Activated CD4-positive, alpha-beta memory T cell treated with anti-CD3 and anti-CD28 coated beads for 36 hours (primary cell): ENCODE measurements at places on chromosomes 4 and X.

- no peak for DNase-seq
Measured at GRCh38 chr4:101153653-101154052, 193.7 kb downstream of the PPP3CA start.

- no peak for DNase-seq
Measured at GRCh38 chrX:72142094-72142793, 10.5 kb upstream of the RTL5 start.

GRCh38 chr4:39353478-39354253 lies 12.5 kb downstream of the RFC1 start:
- DNase-seq, result no peak

- no peak for DNase-seq
Measured at GRCh38 chr4:64144994-64145393, 264.3 kb downstream of the TECRL start.

DNA sequence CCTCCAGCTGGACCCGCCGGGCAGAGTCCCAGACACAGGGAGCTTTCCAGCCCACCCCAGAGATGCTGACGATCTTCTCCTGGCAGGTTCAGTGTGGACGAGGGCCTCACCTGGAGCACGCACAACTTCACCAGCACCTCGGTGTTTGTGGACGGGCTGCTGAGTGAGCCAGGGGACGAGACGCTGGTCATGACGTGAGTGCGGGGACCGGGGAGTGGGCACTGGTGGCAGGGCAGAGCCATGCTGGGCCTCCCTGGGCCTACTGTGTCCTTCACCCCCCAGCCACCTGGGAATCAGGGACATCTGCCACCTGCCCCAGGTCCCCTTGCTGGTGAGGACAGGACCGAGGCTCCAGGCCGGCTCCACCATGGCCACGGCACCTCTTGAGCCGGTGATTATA lies 235.6 kb downstream of the AFAP1 start:
- DNase-seq, result no peak

- no peak for DNase-seq
Measured at GRCh38 chr4:111946800-111947199, 198.5 kb upstream of the FAM241A start.

DNA sequence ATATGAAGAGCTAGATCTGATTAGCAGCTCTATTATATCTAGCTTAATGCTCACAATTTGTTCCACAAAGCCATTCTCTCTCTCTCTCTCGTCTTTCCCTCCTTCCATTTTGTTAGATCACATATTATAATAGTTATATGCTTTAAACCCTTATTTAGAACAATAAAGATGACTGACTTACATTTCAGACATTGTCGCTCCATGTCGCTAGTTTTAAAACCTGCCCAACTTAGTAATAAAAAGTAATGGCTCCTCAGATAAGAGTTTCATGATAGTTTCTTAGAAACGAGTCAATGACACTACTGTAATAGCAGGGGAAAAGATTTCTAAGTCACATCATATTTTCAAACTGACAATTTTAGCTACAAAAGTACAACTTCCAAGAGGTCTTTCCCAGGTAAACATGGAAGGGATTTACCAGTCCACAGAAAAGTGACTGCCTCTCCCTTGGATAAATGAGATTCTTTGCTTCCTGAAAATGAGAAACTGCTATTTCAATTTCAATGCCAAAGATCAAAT lies 38.5 kb upstream of the YTHDC1 start:
- no peak for DNase-seq

DNA sequence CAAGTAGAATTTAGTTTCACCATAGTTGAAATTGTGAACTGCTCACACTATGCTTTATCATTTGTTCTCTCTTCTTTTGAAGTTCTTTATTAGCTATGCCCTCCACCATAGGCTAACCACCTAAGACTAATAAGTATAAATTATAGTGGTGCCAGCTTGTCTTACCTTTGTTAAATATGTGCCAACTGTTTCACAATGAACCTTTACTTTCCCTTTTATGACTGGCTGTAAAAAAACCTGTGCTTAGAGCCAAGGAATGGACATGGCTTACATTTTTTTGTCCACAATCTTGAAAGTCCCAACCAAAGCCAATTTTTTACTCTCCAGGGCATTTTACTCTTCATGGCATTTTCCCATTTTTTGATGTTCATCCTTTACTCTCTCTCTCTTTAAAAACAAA lies 123.5 kb upstream of the LEF1 start:
- no peak for DNase-seq
